ENCODE measurements at places on chromosomes 6 and 20. TPM values are rescaled to one million over a fixed set of nuclear protein-coding genes. Genes with fewer than 3 reads are reported as not detected.

Gene XKR7
- 1.8 TPM for total RNA-seq

Gene ABHD16A
- 32.9 TPM for total RNA-seq

Gene OR12D3
- not detected for total RNA-seq

Gene DEFB129
- not detected for total RNA-seq

Gene HLA-DOB
- total RNA-seq, result not detected

Gene ENPP5
- total RNA-seq, result 7.8 TPM

All from H1 (cell line).